ENCODE measurements at places on chromosomes 7 and 10.

- DNase-seq = no peak
Measured at GRCh38 chr10:50324046-50324445, 72.7 kb upstream of the ASAH2 start.

- no peak for DNase-seq
Measured at GRCh38 chr7:8185926-8186683, 75.9 kb downstream of the ICA1 start.

GRCh38 chr10:80323311-80323710, 33.2 kb downstream of the DYDC1 start:
- no peak for DNase-seq

- DNase-seq = no peak
Measured at GRCh38 chr10:62653254-62653653, 151.3 kb upstream of the ADO start.

GRCh38 chr7:20798081-20798693, 11.5 kb upstream of the SP8 start:
- DNase-seq = no peak

DNA sequence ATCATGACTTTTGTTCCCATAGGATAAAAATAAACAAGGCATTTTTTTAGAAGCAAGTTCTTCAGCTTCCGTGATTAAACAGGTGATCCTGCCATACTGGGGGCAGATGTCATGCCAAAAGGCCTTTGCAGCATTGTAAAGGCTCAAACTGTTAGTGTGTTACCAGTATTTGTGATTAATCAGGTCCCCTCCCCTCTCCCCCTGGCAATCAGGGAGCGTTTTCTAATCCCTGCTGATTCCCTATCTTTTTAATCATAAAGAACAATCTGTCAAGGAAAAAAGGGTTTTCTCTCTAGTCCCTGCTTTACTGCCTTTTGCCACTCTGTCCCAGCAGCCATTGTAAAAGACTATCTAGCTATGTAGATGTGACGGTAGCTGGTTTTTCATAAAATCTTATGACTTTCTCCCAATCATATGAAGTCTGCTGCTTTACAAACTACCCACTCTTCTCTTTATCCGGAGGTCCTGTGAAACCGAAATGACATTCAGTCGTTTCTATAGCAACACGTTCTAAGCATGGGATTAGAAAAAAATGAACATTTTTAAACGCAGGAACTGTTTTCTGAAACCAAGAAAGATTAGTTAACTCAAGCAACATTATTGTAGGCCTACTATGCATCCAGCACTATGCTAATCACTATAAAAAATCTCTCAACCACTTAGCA, 210.9 kb downstream of the RNLS start:
- DNase-seq = no peak

- DNase-seq = no peak
Measured at GRCh38 chr7:44449584-44449928, 40.9 kb downstream of the NUDCD3 start.

- DNase-seq = no peak
Measured at GRCh38 chr10:110461530-110461929, 36.2 kb upstream of the DUSP5 start.

DNA sequence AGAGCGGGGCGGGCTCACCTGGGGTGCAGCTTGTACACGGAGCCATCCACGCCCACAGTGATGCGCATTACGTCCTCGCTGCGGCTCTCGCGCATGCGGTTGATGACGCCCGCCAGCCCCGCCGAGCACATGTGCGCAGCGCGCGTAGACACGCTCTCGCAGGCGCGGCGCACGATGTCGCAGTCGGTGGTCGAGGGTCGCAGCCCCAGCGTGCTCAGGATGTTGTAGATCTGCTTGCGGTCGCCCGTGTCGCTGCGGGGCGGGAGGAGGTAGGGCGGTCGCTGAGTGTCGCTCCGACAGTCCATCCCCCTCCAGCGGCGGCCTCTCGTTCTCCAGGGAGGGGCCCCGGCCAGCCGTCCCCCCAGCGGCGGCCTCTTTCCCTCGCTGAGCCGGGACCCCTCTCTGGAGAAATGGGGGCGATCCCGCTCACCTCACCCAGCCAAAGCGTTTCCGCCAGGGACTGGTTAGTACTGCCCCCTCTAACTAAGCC, 4.4 kb upstream of the MYL7 start:
- DNase-seq = no peak

DNA sequence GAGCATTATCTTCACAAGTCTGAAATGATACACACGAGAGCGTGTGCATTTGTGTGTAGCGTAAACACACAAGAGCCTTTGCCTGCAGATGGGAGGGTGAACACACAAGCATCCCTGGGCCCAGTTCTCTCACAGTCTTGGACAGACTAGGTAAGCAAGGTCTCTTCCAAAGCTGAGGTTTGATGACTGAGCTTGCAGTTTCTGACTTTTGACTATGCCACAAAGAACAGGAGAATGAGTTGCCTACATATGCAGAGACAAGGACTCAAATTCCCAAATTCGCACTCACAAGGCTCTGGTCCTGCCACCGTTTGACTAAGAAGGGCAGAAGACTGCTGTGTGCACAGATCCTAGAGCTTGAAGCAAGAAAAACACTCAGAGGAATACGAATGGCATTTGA, 55.8 kb downstream of the FAM53B start:
- no peak for DNase-seq

DNA sequence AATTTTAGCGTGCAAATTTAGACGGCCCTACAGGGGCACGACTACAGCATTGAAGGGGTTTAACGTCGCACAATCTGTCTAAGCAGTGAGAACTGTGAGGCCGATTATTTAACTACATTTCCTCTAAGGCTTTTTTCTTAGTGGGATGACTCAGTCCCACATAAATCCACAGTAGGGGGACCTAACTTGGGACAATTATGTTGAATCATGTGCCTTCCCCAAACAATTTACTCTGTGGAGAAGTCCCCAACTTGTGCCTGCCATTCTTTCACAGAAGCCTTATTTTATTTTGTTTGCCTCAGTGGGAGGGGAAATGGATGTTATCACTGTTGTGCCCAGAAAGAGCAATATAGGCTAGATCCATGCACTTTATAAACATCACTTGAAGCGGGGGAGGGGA, 80.3 kb upstream of the CDCA7L start:
- no peak for DNase-seq

GRCh38 chr10:4141471-4141870, 356.5 kb upstream of the KLF6 start:
- no peak for DNase-seq

DNA sequence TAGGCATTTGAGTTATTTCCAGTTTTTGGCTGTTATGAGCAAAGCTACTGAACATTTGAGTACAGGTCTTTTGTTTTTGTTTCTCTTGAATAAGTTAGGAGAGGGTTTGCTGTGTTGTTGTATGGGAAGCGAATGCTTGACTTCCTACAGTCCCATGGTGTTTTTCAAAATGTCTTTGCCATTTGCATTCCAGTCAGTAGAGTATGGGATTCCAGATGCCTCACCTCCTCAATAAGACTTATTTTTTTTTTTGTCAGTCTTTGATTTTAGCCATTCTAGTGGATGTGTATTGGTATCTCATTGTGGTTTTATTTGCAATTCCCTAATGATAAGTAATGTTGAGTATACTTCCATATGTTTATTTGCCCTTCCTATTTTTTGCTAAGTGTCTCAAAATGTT, 19.4 kb downstream of the CDK13 start:
- no peak for DNase-seq

GRCh38 chr10:58330431-58330830, 4.4 kb upstream of the UBE2D1 start:
- DNase-seq = no peak

DNA sequence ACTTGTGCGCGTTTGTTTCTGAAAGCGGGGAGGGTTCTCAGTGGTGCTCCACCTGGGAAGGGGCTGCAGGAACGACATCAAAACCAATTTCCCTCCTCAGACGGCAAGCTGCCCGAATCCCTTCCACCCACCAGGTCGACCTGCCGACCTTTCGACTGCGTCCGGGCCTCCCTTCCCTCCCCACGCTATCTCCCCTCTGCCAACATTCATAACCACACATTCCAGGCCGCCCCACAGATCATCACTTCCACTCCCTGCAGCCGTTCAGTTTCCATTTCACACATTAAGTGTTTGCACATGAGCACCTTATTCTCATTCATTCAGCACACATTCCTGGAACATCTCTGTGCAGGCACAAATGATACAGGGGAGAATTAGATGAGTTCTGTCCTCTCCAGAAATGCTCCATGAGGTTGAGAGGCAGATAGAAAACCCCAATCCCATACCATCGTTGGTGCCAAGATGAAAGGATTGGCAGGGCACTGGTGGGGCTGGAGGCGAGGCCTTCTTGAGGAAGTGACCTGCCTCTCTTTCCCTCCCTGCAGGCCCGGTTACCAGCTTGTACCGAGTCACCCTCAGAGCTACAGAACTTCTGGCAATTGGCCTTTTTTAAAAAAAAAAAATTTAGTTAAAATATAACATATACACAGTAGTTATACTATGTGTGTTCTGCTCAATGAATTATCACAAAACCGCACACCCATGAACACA, 70.0 kb downstream of the MINDY4 start:
- DNase-seq = no peak

DNA sequence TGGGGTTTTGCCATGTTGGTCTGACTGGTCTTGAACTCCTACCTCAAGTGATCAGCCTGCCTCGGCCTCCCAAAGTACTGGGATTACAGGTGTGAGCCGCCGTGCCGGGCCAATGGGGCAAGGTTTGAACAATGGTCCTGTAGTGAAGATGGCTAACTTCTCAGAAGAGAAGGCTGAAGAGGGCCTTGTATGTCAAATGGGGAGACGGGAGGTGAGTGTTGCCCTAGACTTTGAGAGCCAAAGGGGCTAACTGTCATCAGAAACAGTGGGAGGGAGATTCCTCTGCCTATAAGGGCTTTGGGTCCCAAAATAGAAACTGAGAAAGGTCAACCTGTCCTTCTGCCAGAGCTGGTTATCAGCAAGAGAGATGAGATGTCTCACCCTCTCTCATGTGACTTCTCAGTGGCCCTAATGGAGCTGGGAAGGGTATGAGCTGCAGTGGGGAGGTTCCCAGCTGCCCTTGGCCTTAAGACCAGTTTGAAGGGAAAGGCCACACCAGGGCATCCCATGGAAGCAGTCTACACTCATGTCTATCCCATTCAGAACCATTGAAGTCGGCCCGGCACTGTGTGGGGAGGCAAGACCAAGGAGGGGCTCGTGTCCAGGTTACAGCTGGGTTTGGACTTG, 1.3 kb upstream of the SAMD8 start:
- DNase-seq = no peak

- no peak for DNase-seq
Measured at GRCh38 chr7:21867816-21868575, 77.7 kb downstream of the CDCA7L start.

- no peak for DNase-seq
Measured at GRCh38 chr10:127776816-127777215, 39.8 kb downstream of the FOXI2 start.

DNA sequence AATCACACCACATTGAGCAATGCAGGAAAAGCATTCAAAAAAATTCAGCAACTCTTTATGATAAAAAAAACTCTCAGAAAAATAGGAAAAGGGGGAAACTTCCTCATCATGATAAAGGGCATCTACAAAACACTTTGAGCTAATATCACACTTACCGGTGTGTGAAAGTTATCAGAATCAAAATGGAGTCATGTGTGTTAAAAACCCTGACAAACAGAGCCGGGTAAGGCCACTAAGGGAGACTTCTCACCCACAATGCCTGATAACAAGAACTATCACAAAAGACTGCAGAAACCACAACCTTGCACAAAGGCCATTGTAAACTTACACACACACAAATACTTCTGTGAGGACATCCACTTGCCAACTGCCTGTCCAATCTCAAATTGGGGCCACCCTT, 34.8 kb upstream of the SMARCD3 start:
- no peak for DNase-seq

GRCh38 chr7:151157645-151158329, 9.7 kb downstream of the GBX1 start:
- no peak for DNase-seq

GRCh38 chr10:99443500-99443899, 13.1 kb upstream of the GOT1 start:
- DNase-seq = no peak

GRCh38 chr10:26368463-26368862, 69.7 kb upstream of the APBB1IP start:
- no peak for DNase-seq

- DNase-seq = no peak
Measured at GRCh38 chr7:156979711-156980110, 30.2 kb downstream of the NOM1 start.

- DNase-seq = no peak
Measured at GRCh38 chr10:116038259-116038658, 234.7 kb downstream of the GFRA1 start.

DNA sequence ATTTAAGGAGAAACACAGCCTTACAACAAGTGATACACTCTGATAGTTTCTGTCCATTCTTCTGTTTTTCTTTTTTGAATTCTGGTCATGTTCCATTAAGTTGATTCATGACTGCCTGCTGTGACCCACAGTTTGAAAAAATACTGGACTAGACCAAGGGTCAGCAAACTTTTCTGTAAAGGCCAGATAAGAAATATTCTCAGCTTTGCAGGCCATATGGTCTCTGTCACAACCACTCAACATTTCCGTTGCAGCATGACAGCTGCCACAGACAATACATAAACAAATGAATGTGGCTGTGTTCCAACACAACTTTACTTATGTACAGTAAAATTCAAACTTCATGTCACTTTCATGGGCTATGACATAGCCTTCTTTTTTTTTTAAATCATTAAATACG, 156.7 kb downstream of the PLXNA4 start:
- DNase-seq = no peak

DNA sequence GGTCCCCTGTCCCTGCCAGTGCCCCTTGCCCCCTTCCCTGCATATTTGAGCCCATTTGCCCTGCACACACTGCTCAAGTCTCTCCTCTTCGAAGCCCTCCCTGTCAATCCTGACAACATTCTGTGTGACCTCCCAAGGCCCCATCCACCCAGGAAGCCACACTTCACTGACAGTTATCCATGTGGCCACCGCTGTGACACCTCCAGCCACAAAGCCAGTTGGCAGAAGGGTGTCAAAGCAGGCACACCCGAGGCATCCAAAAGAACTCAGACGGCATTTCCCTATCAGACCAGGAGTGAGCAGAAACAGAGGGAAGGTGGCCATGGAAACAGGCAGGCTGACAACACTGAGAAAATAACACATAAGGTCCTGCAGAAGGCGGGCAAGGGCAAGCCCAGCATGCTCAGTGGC, 4.6 kb downstream of the POLM start:
- DNase-seq = no peak

DNA sequence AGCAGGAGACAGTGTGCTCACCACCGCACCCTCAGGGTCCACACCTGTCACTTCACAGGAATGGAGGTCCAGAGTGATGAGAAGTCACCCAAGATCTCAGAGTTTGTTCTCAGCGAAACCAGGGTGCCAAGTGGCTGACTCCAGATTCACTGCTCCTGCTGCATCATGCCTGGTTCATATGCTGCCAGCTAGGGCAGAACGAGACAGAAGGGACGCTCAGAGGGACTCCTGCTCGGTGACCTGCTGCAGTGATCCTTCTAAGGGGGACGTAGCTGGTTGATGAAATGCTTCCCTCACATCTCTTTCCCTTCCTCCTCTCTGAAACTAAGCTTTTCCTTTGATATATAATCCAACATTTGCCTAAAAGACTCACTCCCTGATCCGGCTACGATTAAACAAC, 248.5 kb downstream of the SFMBT2 start:
- no peak for DNase-seq

- peak; percentile 4 for DNase-seq
Measured at GRCh38 chr7:35555934-35556333, 139.0 kb downstream of the HERPUD2 start.

All from HS-5 (cell line).